Thoracic aorta (tissue), 2 donors: ENCODE measurements at places on chromosomes 7 and 10. TPM values are rescaled to one million over a fixed set of nuclear protein-coding genes. Genes with fewer than 3 reads are reported as not detected.
A peak's percentile ranks its signal among the peaks of the same experiment; 100 is the strongest.

- DNase-seq, result no peak
- H3K36me3 ChIP-seq, result no peaks in the 10 kb centered on the region
- H3K4me1 ChIP-seq, result no peaks in the 10 kb centered on the region
- H3K4me3 ChIP-seq, result no peak overlapping the region
- no peak overlapping the region for H3K27ac ChIP-seq
Observed at GRCh38 chr10:3704565-3705325, 80.3 kb downstream of the KLF6 start.

DNA sequence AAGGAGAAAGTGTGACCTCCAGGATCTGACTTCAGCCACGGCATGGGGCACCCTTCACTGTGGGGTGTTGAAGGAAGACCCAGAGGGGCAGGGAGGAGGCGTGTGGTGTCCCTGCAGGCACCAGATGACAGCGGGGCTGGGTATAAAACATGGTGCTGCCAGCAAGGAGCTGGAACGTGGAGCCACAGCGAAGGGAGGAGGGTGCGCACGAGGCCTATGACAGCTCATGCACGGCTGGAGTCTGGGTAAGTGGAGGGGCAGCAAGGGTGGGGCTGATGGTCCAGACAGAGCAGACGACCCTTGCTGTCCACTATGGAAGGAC lies 27.8 kb upstream of the FOXL3 start:
- peaks cover 35% of the 10 kb centered on the region for H3K36me3 ChIP-seq
- H3K27ac ChIP-seq, result no peak overlapping the region
- no peak for DNase-seq
- H3K4me3 ChIP-seq, result no peak overlapping the region
- no peaks in the 10 kb centered on the region for H3K4me1 ChIP-seq
- H3K27me3 ChIP-seq, result no peaks in the 10 kb centered on the region

- H3K4me1 ChIP-seq, result peaks cover 5% of the 10 kb centered on the region
- H3K27ac ChIP-seq, result no peak overlapping the region
- peaks cover 5% of the 10 kb centered on the region for H3K36me3 ChIP-seq
- no peak overlapping the region for H3K4me3 ChIP-seq
Observed at GRCh38 chr7:134290286-134290685, 26.4 kb downstream of the SLC35B4 start.

DNA sequence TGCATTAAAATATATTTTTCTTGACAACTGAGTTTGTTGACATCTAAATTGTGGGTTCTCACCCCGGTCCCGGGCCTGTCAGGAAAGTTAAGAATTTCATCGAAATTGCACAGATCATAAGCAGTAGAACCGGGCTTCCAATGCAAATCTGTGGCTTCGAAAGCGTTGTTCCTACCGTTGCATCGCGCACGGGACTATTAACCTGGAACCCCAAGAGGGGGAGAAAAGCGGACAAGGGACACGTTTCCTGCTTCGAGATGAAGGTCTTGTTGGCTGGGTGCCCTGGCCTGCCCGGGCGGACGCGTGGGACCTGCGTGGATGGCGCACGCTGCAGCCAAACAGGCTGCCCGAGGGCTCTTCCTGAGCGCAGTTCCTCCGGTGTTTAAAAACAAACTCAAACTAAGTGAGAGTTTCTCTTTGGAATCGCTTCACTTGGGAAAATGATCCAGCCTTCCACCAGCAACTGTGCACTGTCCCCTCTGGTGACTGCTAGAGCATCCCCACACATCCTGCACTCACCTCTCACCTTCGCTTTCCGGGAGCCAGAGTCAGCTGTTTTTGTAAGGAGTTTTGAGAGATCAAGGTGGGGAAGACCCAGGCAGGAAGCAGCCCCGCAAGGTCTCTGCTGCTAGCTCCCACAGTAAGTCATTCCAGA lies 5.1 kb upstream of the TBX20 start:
- DNase-seq, result no peak
- no peak overlapping the region for H3K4me3 ChIP-seq
- H3K27me3 ChIP-seq, result peaks cover 30% of the 10 kb centered on the region
- no peak overlapping the region for H3K27ac ChIP-seq
- no peaks in the 10 kb centered on the region for H3K4me1 ChIP-seq

DNA sequence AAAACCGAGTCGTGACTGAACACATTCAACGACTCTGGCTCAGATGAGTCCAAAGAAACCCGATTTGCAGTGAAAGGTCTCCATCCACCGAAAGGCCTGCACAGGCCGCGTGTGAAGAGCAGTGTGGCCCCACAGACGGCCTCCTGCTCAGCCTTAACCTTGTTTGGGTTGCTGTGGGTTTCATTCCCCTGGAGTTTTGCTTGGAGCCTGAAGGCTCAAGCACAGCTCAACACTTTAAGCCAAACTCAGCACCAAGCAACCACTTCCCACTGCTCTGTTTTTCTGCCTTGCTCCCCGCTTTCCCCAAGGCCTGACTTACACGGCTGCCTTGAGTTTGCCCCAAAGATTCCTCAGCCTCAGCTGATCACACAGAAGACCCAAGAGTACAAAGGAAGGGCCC lies 398.2 kb upstream of the NFE2L3 start:
- DNase-seq, result no peak
- no peak overlapping the region for H3K4me3 ChIP-seq
- no peaks in the 10 kb centered on the region for H3K27me3 ChIP-seq
- no peaks in the 10 kb centered on the region for H3K36me3 ChIP-seq

The GIMAP5 gene
- total RNA-seq, result 55.0 TPM

- peaks cover 23% of the 10 kb centered on the region for H3K4me1 ChIP-seq
- DNase-seq, result no peak
- peak overlapping the region; percentile 74 for H3K4me3 ChIP-seq
- peaks cover 24% of the 10 kb centered on the region for H3K27me3 ChIP-seq
- H3K36me3 ChIP-seq, result no peaks in the 10 kb centered on the region
Observed at GRCh38 chr7:27172823-27173510, 1.2 kb downstream of the HOXA10 start.

DNA sequence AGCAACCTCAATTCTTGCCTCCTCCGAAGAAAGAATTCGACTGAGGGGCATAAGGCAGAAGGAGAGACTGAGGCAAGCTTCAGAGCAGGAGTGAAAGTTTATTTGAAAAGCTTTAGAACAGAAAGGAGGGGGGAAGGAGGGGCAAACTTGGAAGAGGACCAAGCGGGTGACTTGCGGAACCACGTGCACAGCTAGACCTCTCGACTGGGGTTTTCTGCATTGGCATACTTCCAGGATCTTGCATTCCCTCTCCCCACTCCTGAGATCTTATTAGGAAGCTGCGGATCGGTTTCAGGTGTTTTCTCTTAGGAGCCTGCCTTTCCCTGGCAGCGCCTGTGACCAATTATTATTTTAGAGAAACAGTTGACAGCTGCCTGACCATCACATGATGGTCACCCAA lies 20.3 kb upstream of the CPXM2 start:
- no peak overlapping the region for H3K27ac ChIP-seq
- no peaks in the 10 kb centered on the region for H3K27me3 ChIP-seq
- no peaks in the 10 kb centered on the region for H3K36me3 ChIP-seq
- H3K4me3 ChIP-seq, result no peak overlapping the region
- H3K4me1 ChIP-seq, result peaks cover 10% of the 10 kb centered on the region

- no peak overlapping the region for H3K27ac ChIP-seq
- DNase-seq, result no peak
- no peaks in the 10 kb centered on the region for H3K4me1 ChIP-seq
- no peaks in the 10 kb centered on the region for H3K36me3 ChIP-seq
- no peak overlapping the region for H3K4me3 ChIP-seq
Observed at GRCh38 chr10:129779126-129780111, 184.7 kb downstream of the EBF3 start.

DNA sequence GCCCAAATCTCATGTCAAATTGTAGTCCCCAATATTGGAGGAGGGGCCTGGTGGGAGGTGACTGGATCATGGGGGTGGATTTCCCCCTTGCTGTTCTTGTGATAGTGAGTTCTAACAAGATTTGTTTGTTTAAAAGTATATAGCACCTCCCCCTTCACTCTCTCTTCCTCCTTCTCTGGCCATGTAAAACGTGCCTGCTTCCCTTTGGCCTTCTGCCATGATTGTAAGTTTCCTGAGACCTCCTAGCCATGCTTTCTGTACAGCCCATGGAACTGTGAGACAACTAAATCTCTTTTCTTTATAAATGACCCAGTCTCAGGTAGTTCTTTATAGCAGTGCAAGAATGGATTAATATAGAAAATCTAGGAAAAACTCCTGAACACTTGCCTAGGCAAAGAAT lies 202.1 kb upstream of the SLC26A5 start:
- no peaks in the 10 kb centered on the region for H3K4me1 ChIP-seq
- H3K36me3 ChIP-seq, result no peaks in the 10 kb centered on the region
- no peak overlapping the region for H3K27ac ChIP-seq
- no peak overlapping the region for H3K4me3 ChIP-seq
- no peaks in the 10 kb centered on the region for H3K27me3 ChIP-seq

DNA sequence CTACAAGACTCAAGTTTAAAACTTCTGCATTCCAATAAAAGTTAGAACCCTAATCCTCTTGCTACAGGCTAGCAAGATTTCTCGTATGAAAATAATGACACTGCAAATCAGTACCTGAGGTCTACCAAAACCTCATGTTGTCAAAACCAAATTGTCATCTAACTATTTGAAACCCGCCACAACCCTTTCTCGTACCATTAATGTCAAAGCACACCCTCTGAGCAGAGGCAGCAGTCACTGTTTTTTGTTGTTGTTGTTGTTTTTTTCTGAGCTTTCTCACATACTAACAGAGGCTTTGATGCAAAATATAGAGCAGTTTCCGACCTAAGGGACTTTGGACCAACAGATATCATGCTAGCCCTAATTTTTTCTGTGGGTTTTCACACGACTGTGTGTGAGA lies 563.9 kb upstream of the C7orf33 start:
- no peak overlapping the region for H3K4me3 ChIP-seq
- H3K27ac ChIP-seq, result no peak overlapping the region
- H3K27me3 ChIP-seq, result no peaks in the 10 kb centered on the region
